ENCODE measurements at places on chromosomes 6 and 20. TPM values are rescaled to one million over a fixed set of nuclear protein-coding genes. Genes with fewer than 3 reads are reported as not detected.

Gene OOEP
- 0.43 TPM for polyA plus RNA-seq

Gene MRAP2
- 1.7 TPM for polyA plus RNA-seq

Gene BTBD9
- 7.8 TPM for polyA plus RNA-seq

Gene NINL
- 30.9 TPM for polyA plus RNA-seq

Gene PRKN
- 2.5 TPM for polyA plus RNA-seq

Gene C6orf52
- 12.7 TPM for polyA plus RNA-seq

Gene STX11
- 2.6 TPM for polyA plus RNA-seq

Gene TSBP1
- polyA plus RNA-seq: not detected

Gene SLC12A5
- 3.5 TPM for polyA plus RNA-seq

Gene POU5F1
- 0.28 TPM for polyA plus RNA-seq

Gene SLC22A7
- polyA plus RNA-seq: 1.2 TPM

Gene GUCA1A
- 0.49 TPM for polyA plus RNA-seq

Gene IDH3B
- 124 TPM for polyA plus RNA-seq

Gene RFX6
- polyA plus RNA-seq: 8.6 TPM

Gene TMEM63B
- polyA plus RNA-seq: 34.4 TPM

Gene HIVEP1
- 24.2 TPM for polyA plus RNA-seq

Gene GSTA3
- 0.12 TPM for polyA plus RNA-seq

All from large intestine (tissue), 12 donors.